ENCODE measurements at places on chromosomes 5 and 9.

GRCh38 chr9:31355159-31355882 is 1029.1 kb upstream of the ACO1 start:
- no peak for DNase-seq

- no peak for DNase-seq
Measured at GRCh38 chr5:168073311-168073710, 218.1 kb upstream of the WWC1 start.

DNA sequence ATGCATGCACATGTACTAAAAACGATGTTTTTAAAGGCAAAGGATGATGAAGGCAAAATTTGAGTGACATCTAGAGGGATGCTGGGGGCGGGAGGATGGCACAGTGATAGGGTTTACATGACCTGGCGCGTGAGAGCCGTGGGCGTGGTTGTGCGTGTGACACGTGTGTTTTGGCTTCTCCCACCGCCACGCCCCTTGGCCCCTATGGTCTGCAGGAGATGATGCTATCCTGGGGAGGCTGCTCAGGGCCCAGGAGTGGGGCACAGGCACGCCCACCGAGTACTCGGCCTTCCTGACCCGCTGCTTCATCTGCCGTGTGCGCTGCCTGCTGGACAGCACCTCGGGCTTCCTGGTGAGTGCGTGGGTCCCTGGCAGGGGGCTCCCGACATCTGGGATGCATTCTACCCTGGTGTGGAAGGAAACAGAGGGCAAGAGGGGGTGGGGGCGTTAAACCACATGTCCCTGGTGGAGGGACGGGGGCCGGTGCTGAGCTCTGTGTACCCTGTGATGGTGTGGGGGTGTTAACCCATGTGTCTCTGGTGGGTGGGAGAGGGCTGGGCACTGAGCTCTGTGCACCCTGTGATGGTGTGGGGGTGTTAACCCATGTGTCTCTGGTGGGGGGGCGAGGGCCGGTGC is 19.2 kb upstream of the EXOC3 start:
- DNase-seq: peak; percentile 40

DNA sequence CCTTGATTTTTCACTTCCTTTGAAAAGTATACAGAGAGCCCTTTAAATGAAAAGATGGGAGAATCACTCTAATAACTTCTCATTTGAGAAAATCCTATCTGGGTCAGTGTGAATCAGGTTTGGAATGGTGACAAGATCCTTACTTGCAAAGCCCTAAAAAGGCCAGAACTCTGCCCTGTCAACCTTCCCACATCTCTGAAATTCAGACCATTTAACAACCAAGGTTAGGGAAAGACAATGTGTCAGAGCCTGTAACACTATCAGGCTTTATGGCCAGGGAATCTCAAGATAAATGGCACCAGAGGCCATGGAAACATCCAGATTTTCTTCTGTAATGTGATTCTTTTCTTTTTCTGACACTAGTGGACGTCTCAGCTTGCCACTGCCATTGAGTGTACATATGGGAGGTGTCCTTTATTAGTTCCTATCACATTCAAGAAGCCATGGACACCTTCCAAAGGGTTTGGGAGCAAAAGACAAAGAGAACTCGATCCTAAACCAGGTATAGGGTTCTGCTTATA is 165.7 kb upstream of the GPR151 start:
- no peak for DNase-seq

DNA sequence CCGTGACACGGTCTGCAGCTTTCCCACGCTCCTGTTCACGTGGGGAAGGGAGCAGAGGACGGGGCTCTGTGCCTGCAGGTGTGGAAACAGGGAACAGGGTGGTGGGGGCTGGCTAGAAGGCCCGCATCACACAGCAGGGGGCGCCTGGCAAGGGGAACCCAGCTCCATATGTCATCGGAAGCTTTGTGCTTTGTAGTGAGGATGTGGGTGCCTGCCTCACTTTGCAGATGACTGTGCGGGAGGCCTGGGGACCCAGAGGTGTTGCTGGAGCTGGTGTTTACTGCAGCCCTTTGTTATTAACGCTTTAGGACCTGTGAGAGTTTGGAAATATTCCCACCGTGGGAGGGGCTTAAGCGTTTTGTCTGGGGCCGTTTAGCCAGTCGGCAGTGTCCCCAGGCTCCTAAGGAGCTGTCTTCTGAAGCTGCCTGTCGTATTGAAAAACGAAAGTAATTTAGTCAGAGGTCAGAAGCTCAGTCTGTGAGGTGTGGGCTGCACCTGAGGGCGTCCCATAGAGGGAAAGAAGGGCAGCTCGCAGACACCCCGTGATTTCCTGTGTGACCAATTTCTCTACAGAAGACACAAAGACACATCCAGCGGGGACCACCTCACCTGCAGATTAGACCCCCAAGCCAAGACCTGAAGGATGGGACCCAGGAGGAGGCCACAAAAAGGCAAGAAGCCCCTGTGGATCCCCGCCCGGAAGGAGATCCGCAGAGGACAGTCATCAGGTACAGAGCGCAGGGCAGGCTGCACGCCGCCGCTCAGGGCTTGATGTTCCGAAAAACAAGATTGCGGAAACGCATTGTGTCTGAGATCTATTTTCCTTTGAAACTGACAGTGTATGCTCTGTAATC is 9.1 kb downstream of the MAN1B1 start:
- peak; percentile 44 for DNase-seq

- DNase-seq: no peak
Measured at GRCh38 chr9:16398691-16399090, 471.8 kb downstream of the BNC2 start.

Data from K562 (cell line).